GM10248 (cell line): ENCODE measurements at places on chromosomes 16 and 17.
A peak's percentile ranks its signal among the peaks of the same experiment; 100 is the strongest.

GRCh38 chr16:55471448-55472097, 7.4 kb upstream of the MMP2 start:
- DNase-seq, result no peak

DNA sequence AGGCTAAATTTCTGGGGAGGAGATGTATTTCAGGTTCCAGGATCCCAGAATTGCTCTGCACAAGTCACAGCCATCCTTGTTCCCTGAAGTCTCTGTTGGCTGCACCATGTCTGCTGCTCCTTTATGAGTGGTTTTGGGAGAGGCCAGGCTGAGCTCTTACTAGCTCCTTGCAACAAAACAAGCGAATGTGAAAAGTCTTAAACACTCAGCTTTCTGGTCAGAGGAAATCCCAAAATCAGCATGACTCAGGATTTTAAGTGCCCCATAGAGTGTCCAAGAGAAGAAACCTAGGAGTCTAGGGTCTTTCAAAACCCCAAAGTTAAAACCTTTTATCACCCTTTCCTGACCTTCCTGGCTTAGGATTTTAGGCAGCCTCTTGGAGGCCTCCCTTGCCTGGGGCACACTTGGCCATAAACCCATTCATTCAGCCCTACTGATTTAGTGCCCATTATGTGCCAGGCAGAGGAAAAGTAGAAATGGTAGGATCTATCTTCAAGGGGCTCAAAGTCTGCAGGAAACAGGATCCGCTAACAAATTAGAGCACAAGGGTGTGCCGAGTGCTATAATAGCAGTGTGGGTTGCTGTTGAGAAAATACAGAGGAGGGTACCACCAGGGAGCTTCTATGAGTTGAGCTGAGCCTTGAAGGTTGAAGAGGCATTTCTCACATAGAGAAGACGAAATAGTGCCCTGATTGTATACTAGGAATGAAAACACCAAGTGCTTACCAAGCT, 36.9 kb downstream of the SOST start:
- DNase-seq, result no peak

- DNase-seq, result no peak
Measured at GRCh38 chr17:41098481-41098880, 539 bp upstream of the KRTAP4-8 start.

DNA sequence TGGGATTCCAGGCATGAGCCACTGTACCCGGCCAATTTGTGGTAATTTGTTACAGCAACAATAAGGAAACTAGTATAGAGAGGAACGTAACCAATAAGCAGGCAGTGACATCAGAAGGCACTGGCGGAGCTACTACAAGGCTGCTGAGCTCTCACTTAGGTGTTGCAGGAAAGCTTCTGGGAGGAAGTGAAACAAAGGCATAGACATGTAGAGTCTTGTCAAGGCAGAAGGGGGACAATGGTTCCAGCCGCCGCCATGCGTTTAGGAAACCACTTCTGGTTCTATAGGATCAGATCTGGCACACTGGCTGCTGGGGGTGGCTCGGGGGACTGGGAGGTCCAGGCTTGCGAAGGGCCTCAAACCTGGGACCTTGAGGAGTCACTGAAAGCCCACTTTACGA, 9.4 kb upstream of the CPSF4L start:
- DNase-seq, result peak; percentile 87

GRCh38 chr16:53421248-53421647, 13.0 kb upstream of the RBL2 start:
- no peak for DNase-seq

GRCh38 chr17:71926746-71927398, 193.9 kb upstream of the SOX9 start:
- no peak for DNase-seq

DNA sequence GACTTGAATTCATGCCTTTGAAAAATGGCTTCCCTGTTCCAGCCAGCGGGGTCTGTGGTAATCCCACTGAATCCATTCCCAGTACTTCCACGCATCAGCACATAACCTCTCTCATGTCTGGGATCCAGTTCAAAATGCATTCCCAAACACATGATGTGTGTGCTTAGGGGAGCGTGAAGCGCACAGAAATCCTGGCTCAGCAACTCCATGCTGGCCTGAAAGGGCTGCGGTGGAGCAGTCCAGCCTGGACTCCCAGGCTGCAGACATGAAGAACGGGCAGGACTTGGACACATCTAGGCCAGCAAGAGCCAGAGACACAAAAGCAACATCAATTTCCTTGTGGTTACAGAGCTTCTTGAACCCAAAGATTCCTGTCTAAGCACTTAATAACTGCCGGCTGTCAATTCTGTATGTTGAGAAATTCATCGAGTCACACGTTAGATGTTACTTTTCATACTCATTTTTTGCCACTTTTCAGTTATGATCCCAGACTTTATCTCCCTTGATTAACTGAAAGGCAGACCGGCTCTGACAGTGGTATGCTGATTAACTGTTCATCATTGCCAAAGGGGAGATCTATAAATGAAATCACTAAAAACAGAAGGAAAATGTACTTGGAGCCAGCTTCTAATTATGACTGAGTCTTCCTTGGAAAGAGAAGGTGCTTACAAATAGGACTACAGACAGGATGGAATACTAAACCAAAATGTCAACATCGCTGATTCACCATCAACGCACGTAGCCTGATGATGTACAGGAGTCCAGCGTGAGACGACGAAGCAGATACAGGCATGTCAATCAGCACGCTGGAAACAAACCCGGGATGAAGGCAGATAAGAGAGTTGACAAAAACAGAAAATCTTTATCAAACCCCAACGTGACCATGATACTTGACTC, 23.0 kb downstream of the NSMCE1 start:
- DNase-seq, result no peak

GRCh38 chr17:52546990-52547389, 388.5 kb upstream of the CA10 start:
- no peak for DNase-seq

- DNase-seq, result no peak
Measured at GRCh38 chr16:12629271-12629670, 174.4 kb downstream of the CPPED1 start.

- no peak for DNase-seq
Measured at GRCh38 chr16:19691161-19691711, 26.8 kb downstream of the KNOP1 start.

DNA sequence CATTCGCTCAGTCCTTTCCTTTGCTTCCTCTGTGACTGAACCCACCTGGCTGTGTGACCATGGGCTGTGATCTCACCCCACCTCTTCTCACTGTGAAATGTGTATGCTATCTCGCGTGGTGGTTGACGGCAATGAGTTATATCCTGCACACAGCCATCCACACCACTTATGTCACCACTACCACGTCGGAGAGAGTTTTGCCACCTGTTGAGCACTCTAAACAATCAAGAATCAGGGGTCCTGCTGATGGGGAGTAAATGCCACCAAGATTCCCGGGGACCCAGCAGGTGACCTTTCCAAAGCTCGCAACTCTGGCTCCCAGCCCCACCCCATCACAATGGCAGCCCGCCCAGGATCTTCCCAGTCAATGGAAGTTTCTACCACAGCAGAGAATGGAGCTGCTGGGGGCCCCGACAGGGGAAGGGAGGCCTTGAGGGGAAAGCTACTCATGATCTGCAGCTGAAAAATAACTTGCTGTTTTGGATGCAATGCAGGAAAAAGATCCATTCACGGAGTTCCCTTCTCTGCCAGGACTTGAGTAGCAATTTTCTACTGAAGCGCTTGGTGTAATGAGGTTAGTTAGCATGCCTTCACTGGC, 26.2 kb upstream of the RCVRN start:
- DNase-seq, result no peak

GRCh38 chr17:63571632-63572310, 21.5 kb downstream of the DCAF7 start:
- DNase-seq, result no peak
